Activated naive CD8-positive, alpha-beta T cell treated with anti-CD3 and anti-CD28 coated beads for 36 hours (primary cell): ENCODE measurements at places on chromosomes 1 and 21.

DNA sequence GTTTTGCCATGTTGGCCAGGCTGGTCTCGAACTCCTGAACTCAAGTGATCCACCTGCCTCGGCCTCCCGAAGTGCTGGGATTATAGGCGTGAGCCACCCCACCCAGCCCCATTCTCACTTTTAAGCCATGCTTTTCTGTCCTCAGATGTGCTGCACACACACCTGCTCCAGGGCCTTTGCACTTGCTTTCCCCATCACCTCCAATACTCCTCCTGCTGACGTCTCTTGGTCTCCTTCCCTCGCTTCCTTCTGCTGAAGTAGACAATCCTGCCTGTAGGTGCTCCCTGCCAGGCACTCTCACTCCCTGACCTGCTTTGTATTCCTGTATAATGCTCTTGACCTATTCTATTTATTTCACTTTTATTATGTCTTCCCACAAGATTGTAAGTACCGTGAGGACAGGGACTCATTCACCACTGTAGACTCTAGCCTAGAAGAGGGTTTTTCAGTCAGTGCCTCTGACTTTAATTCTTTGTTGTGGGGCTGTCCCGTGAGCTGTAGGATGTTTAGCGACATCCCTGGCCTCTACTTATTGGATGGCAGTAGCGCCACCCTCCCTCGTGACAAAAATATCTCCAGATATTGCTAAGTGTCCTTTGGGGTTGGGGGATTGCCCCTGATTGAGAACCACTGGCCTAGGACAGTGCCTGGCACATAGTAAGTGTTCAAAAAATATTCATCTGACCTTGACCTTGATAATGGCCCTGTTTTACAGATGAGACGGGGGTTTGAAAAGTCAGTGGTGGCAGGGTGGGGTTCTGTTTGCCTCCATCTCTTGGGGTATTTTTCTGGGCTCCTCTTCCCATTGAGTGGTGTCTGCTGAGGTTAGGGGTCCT is 4.6 kb downstream of the TNFRSF1B start:
- no peak for DNase-seq

- no peak for DNase-seq
Observed at GRCh38 chr21:43950481-43950880, 61.6 kb upstream of the TRAPPC10 start.

DNA sequence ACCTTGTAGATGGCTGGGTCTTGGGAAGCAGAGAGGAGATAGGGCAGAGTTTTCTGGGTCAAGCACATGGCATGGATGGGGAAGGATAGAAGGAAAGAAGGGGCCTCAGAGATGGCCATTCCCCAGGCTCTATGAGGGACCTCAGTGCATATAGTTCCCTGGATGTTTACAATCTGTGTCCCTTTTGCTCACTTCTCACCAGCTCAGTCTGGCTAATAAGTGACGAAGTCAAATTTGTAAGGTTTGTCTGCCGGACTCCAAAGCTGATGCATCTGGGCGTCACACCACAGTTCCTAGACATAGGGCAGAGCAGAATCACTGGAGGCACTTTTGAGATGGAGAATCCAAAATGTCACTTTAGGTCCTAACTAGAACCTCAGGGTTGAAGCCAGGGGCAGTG is 416.4 kb upstream of the PROX1 start:
- DNase-seq, result no peak

GRCh38 chr1:150008699-150009098 is 1.8 kb downstream of the OTUD7B start:
- DNase-seq, result no peak

GRCh38 chr1:25205786-25206185 is 26.5 kb downstream of the SYF2 start:
- DNase-seq, result no peak

DNA sequence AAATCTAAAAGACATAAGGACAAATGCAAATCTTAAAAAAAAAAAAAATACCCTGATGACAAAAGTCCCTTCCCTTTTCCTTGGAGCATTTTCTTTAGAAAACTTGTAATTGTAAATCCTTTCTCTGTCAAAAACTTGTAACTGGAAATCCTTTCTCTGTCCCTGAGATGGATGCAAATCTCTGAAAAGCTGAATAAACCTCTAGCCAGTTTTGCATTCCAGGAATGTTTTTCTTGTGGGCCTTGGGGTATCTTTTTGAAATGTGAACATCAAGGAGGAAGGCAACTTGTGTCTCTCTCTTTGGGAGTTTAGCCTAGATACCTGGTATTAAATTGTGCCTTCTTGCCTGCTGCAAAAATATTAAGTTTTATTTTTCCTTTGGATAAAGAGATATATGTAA is 305.3 kb downstream of the KCNT2 start:
- no peak for DNase-seq

- no peak for DNase-seq
Observed at GRCh38 chr1:213138892-213139291, 87.9 kb downstream of the RPS6KC1 start.

- DNase-seq, result no peak
Observed at GRCh38 chr21:44532712-44533111, 7.3 kb downstream of the KRTAP10-1 start.

DNA sequence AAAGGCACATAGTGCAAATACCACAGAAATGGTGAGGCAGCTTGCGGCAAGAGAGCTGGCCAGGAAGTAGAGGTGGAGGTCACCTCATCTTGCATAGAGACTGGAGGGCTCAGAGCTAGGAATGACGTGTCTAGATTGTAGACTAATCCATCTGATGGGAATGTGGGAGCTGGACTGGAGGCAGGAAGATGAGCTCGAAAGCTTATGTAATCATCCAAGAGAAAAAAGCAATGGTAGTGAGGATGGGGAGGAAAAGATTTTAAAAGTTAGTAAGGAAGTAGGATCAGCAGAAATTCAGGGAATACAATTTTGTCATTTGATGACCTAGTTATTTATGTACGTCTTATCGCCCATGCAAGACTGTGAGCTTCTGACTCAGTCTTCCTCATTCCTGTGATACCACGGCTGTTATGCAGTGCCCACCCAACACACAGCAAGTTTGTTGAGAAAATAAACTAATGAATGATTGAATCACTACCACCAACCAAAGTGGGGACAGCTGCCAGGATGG is 123.9 kb downstream of the RRAGC start:
- no peak for DNase-seq

DNA sequence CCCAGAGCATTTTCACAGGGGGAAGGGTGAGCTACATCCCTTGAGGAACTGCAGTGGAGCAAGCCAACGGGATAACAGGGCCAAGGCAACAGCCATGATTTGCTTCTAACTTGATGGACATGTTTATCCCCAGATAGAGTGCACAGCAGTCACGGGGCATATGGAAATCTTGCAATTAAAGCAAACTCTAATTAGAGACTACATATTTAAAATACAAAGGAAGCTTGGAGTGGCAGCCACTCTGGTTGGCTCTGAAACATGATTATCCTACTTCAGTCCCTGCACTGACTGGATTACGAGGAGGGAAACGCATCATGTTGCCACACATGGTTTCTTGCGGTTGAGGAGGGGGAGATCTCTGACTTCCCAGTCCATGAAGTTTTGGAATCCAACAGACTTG is 60.8 kb downstream of the BEND5 start:
- no peak for DNase-seq

- no peak for DNase-seq
Observed at GRCh38 chr1:41436281-41437010, 48.0 kb downstream of the EDN2 start.

GRCh38 chr1:154335025-154335714 is 9.8 kb downstream of the ATP8B2 start:
- peak; percentile 88 for DNase-seq

GRCh38 chr1:212254853-212255363 is 30.3 kb upstream of the PPP2R5A start:
- DNase-seq, result no peak

- DNase-seq, result no peak
Observed at GRCh38 chr1:39043513-39043912, 17.4 kb downstream of the NDUFS5 start.

DNA sequence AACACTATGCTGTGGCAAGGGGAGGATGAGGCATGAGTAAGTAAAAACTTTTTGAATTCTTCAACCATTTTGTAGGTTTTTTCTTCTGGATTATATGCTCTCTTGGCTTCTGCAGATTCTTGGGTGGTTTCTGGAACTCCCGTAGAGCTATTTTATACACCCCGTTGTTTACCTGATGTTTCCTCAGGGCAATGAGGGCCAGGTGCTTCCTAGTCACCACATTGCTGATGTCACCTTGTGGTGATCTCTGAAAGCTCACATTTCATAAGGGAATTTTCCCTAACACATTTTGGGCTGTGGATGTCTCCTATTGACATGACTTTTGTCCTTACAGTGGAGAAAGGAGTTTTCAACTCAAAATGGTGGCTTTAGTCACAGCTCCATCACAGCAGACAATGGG is 356.6 kb downstream of the PLA2G4A start:
- DNase-seq, result no peak

- DNase-seq, result no peak
Observed at GRCh38 chr1:24440436-24440835, 24.8 kb downstream of the NIPAL3 start.

GRCh38 chr1:222653178-222653827 is 35.4 kb downstream of the MIA3 start:
- peak; percentile 34 for DNase-seq

DNA sequence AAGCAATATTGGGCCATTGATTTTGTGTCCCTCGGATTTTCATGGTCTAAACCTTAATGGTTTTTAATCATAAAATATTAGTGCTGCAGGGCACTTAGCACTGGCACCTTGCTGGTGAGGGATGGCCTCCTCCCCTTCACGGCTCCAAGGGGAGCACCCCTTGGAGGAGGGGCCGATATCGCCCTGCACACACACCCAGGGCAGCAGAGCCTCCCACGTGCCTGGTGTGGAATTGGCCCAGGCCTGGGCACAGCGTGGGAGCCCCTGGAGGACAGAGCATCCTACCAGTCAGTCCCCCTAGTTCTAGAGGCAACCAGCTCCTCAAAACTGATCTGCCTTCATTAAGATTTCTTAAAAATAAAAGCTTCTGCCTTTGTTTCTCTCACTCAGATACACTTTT is 90.7 kb upstream of the CSF3R start:
- no peak for DNase-seq

DNA sequence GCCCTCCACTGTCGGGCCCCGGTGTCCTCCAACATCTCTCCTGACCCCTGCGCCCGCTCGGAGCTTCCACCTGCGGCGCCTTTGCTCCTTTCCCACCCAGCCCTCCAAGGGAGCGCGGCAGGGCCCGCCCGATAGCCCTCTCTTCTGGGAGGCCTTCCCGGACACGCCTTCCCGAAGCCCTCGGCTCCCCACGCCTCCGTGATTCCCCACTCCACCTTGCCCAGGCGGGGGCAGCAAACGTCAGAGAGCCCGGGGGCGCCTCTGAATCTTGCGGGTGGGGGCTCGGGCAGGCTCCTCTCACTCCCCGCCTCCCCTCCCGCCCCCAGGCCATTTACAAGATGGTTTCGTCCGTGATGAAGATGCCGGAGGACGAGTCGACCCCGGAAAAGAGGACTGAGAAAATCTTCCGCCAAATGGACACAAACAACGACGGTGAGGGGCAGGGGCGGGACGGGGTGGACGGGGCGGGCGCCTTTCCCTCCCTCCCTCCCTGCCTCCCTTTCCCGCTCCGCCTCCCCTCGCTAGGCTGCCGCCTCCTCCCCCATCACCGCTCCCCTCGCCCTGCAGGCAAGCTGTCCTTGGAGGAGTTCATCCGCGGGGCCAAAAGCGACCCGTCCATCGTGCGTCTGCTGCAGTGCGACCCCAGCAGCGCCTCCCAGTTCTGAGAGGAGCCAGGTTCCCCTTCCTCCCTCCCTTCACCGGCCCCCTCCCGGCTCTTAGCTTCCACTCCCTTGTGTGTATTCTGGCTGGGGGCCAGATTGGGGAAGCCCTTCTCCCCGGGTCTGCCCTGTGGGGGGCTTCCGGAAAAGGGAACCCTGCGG is 7.1 kb downstream of the HPCA start:
- no peak for DNase-seq

GRCh38 chr1:9186082-9186859 is 48.3 kb upstream of the H6PD start:
- DNase-seq, result no peak

GRCh38 chr1:1290238-1290731 is 10.0 kb downstream of the SCNN1D start:
- peak; percentile 65 for DNase-seq

DNA sequence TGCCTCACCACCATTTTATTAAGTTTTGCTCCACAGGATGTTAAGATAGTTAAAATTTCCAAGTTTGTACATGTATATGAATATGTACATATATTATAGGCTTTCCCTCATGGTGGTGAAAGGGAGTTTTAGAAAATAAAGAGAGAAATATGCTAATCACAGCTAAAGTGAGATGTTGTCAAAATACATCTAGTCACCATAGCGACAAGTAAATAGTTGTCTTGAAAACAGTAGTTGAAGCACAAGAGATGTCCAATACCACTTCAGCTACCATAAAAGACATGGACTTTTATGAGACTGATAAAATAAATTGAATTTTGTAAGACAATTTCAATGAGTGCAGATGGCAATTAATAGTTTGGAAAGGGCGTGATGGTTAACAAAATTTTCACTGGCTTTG is 1600.0 kb downstream of the BRINP3 start:
- DNase-seq, result no peak

GRCh38 chr1:84888753-84889152 is 4.3 kb downstream of the LPAR3 start:
- no peak for DNase-seq
